ENCODE measurements at places on chromosomes 3 and 15.
A peak's percentile ranks its signal among the peaks of the same experiment; 100 is the strongest.

DNA sequence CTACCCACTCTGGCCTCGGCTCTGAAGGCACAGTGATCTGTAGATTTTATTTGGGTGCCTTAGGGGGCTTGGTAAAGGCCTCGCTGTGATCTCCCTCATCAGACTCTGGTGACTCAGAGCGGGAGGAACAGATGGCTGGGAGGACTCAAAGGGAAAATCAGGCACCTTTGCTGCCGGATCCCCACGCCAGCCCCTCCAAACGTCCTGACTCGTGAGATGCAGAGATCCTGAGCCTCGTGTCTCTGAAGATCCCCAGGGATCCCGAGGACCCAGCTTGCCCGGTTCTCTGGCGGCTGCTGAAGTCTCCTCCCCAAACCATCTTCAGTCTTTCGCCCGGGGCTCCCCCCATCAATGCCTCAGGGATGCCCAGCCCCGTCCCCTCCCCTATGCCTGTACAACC, 32.8 kb downstream of the MUC20 start:
- H3K27me3 ChIP-seq = peaks cover 16% of the 10 kb centered on the region
- H3K4me1 ChIP-seq = no peaks in the 10 kb centered on the region
- H3K4me3 ChIP-seq = no peak overlapping the region
- no peaks in the 10 kb centered on the region for H3K36me3 ChIP-seq
- no peak for DNase-seq

DNA sequence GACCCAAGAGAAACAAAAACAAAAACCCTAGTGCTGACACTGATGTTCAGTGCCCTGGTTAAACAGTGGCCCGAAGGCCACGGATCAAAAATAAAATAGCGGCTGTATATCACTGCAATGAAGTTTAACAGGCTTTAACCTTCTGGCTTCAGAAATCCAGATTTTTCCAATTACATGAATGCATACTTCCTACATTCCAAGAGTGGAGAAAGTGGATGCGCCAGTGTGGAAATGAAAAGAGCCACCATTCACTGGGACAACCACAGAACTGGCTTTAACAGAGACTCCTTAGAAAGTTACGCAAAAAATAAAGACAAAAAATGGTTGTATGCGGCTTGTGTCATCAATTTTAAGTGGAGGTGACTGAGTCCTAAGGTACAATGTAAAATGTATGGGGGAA, 522.2 kb downstream of the FHIT start:
- no peaks in the 10 kb centered on the region for H3K36me3 ChIP-seq
- no peaks in the 10 kb centered on the region for H3K27me3 ChIP-seq
- no peaks in the 10 kb centered on the region for H3K4me1 ChIP-seq
- no peak overlapping the region for H3K27ac ChIP-seq

- H3K27me3 ChIP-seq = no peaks in the 10 kb centered on the region
- peaks cover 1% of the 10 kb centered on the region for H3K36me3 ChIP-seq
- H3K27ac ChIP-seq = peak overlapping the region; percentile 88
Measured at GRCh38 chr15:63135804-63136203, 14.1 kb downstream of the LACTB start.

- DNase-seq = peak; percentile 24
- no peaks in the 10 kb centered on the region for H3K4me1 ChIP-seq
- H3K27ac ChIP-seq = no peak overlapping the region
- H3K4me3 ChIP-seq = no peak overlapping the region
- H3K36me3 ChIP-seq = no peaks in the 10 kb centered on the region
Measured at GRCh38 chr15:33742800-33743199, 225.5 kb upstream of the CHRM5 start.
